ENCODE measurements at places on chromosomes 3 and 15. TPM values are rescaled to one million over a fixed set of nuclear protein-coding genes. Genes with fewer than 3 reads are reported as not detected.

DNA sequence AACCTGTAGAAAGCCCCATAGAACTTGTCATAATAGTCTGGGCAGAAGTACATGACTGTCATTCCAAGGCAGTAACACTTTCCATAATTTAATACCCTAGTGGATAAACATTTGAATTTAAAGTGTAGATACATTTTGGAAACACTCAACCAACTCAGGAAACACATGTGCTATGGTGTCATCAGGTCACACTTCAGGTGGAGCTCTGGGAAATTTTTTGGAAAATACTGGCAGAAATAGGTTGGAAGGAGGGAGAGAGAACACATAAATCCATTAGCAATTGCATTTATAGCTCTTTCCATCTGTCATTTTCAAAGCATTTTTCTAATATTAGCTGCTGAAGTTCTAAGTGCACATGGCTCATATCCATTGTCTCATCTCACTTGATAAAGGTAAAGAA lies 135.7 kb downstream of the MEIS2 start:
- DNase-seq, result no peak

GRCh38 chr3:16848007-16848406 lies 36.7 kb upstream of the PLCL2 start:
- DNase-seq, result no peak

KCNMB3 gene
- total RNA-seq, result 1.6 TPM

SI gene
- total RNA-seq, result not detected

ZIC1 gene
- not detected for total RNA-seq

SH3BP5 gene
- total RNA-seq, result 114 TPM

IL5RA gene
- total RNA-seq, result 0.46 TPM

Data from omental fat pad (tissue), 4 donors.